Muscle of leg (tissue), 16 donors: ENCODE measurements at places on chromosomes 6 and 20. TPM values are rescaled to one million over a fixed set of nuclear protein-coding genes. Genes with fewer than 3 reads are reported as not detected.
A peak's percentile ranks its signal among the peaks of the same experiment; 100 is the strongest.

- peak; percentile 64 for DNase-seq
Observed at GRCh38 chr6:143160439-143161220, 99.9 kb downstream of the AIG1 start.

- no peak for DNase-seq
Observed at GRCh38 chr6:128597956-128598355, 77.6 kb upstream of the PTPRK start.

DNA sequence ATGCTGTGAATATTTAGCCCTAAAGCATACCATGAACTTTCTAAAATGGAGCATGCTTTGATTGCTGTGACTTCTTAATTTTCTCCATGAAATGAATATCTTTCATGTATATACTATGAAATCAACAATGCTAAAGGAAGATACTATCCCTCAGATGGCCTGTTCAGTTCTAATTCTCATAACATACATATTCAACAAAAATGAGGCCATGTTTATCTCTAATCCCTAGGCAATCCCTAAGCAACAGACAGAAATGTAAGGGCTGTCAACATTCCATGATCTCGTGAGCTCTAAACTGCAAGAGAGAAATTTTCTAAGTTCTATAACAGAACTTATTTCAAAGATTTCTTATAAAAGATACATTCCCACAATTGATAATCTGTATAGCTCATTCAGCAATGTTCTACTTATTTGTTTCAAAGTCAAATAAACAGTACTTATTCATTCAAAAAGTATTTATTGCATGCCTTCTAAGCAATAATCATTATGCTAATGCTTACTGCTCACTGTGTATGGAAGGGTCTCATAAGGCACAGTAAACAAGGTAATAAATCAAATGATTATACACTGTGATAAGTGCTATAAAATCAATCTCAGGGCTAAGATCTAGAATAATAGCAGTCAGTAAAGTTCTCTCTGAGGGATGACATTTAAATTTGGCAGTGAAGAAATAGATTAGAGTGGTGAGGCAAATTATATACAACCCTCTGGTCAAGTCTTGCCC lies 492.9 kb downstream of the PHF3 start:
- peak; percentile 7 for DNase-seq

DNA sequence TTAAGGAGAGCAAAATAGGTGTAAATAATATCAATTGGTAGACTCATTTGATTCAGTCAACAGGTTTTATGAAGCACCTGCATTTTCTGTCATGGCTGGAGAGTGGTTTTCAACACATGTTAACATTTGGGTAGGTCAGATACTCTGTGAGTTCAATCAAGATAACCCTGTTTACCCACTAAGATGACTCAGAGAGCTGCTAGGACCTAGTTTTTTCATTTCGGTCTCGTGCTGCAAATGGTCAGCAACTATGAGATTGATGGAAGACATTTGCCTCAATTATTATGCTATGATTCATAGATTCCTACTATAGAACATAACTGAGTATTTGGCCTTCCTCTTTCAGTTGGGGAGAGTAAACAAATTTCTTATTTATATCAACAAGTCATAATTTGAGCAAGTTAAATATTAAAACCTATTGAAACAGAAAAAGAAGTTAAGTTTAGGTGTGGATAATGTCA lies 391.4 kb upstream of the CITED2 start:
- no peak for DNase-seq

- DNase-seq, result peak; percentile 72
Observed at GRCh38 chr6:16278048-16278724, 39.8 kb downstream of the GMPR start.

- DNase-seq, result no peak
Observed at GRCh38 chr20:34753706-34754461, 49.7 kb downstream of the TP53INP2 start.

GRCh38 chr6:72525821-72526510 lies 95.9 kb upstream of the KCNQ5 start:
- no peak for DNase-seq

The OPN5 gene
- 0.18 TPM for total RNA-seq

The CTCFL gene
- total RNA-seq, result 0.04 TPM
